Upper lobe of right lung (tissue), 1 donor: ENCODE measurements at places on chromosomes 2 and 18. TPM values are rescaled to one million over a fixed set of nuclear protein-coding genes. Genes with fewer than 3 reads are reported as not detected.

DNA sequence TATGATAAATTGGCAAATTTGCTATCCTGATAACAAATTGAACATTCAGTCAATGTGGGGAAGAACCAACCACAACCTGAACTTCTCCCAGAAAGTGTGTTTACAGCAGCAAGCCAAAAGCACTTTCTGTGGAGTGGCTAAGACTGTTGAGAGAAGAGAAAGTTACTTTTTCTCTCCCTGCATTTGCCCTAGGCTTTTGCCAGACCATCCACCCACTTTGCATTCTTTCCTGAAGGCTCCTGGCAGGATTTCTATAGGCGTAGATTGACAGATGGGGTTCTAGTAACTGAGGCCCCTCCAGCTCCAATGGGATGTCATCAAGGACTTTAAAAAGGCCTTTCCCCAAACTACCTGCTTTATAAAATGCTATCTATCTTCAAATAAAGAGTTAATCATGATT, 215.2 kb downstream of the GULP1 start:
- H3K27me3 ChIP-seq: no peaks in the 10 kb centered on the region
- H3K4me1 ChIP-seq: no peaks in the 10 kb centered on the region
- no peak overlapping the region for H3K27ac ChIP-seq
- no peak for DNase-seq

GRCh38 chr2:65608916-65609315, 176.5 kb upstream of the SPRED2 start:
- DNase-seq: no peak
- no peaks in the 10 kb centered on the region for H3K36me3 ChIP-seq
- no peak overlapping the region for H3K27ac ChIP-seq

GRCh38 chr2:218870984-218871344, 9.7 kb upstream of the WNT10A start:
- peak overlapping the region; percentile 28 for H3K4me3 ChIP-seq
- H3K27ac ChIP-seq: no peak overlapping the region
- no peak for DNase-seq
- peaks cover 54% of the 10 kb centered on the region for H3K27me3 ChIP-seq

GRCh38 chr18:75958683-75959082, 531.2 kb upstream of the SMIM21 start:
- H3K4me3 ChIP-seq: no peak overlapping the region
- H3K27ac ChIP-seq: no peak overlapping the region
- no peak for DNase-seq
- H3K36me3 ChIP-seq: no peaks in the 10 kb centered on the region
- H3K27me3 ChIP-seq: no peaks in the 10 kb centered on the region

- DNase-seq: no peak
- no peaks in the 10 kb centered on the region for H3K36me3 ChIP-seq
- H3K27ac ChIP-seq: no peak overlapping the region
- no peak overlapping the region for H3K4me3 ChIP-seq
These were observed 243.9 kb downstream of the TRIB2 start for GRCh38 chr2:12960671-12961070.

GRCh38 chr18:23092121-23092520, 43.2 kb upstream of the CABLES1 start:
- H3K36me3 ChIP-seq: no peaks in the 10 kb centered on the region
- no peaks in the 10 kb centered on the region for H3K27me3 ChIP-seq
- H3K4me1 ChIP-seq: no peaks in the 10 kb centered on the region
- no peak overlapping the region for H3K4me3 ChIP-seq
- H3K27ac ChIP-seq: no peak overlapping the region
- no peak for DNase-seq

- H3K27ac ChIP-seq: no peak overlapping the region
- H3K36me3 ChIP-seq: no peaks in the 10 kb centered on the region
- no peaks in the 10 kb centered on the region for H3K27me3 ChIP-seq
These were observed 335.1 kb downstream of the METTL4 start for GRCh38 chr18:2236232-2236631.

RAB17 gene
- 50.9 TPM for total RNA-seq

TMEM37 gene
- 23.8 TPM for total RNA-seq

ASIC4 gene
- 0.55 TPM for total RNA-seq

CCDC141 gene
- 25.7 TPM for total RNA-seq

PLGLB2 gene
- total RNA-seq: 2.4 TPM

GTF2A1L gene
- total RNA-seq: not detected

ATG16L1 gene
- total RNA-seq: 26.6 TPM

RBKS gene
- 1.9 TPM for total RNA-seq

TRABD2A gene
- 6.5 TPM for total RNA-seq

ZNF804A gene
- 0.78 TPM for total RNA-seq
